Neural crest cell (in vitro differentiated cells): ENCODE measurements at places on chromosomes 12 and 14.
A peak's percentile ranks its signal among the peaks of the same experiment; 100 is the strongest.

DNA sequence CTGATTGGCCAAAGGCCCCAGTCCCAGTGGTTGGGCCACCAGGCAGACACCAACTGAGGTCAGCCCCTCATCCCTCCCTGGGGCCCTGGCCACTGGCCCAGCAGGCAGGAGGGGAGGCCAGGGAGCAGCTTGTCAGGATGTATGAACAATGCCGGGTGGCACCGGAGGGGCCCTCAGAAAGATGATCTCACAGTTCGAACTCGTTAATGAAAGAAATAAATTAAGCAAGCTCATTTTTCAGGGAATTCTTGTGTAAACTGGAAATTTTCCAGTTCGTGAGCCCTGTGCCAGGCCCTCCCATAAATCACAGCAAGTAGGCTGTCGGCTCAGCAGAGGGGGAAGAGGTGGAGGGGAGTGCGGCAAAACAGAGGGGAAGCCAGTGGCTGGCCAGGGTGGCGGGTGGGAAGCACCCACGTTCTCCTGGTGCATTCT, 177.0 kb upstream of the VASH1 start:
- no peak for DNase-seq

GRCh38 chr12:25825446-25825845, 133.0 kb upstream of the RASSF8 start:
- no peak for DNase-seq

- DNase-seq = peak; percentile 73
These were observed 895 bp upstream of the CCDC88C start for GRCh38 chr14:91418387-91419043.

DNA sequence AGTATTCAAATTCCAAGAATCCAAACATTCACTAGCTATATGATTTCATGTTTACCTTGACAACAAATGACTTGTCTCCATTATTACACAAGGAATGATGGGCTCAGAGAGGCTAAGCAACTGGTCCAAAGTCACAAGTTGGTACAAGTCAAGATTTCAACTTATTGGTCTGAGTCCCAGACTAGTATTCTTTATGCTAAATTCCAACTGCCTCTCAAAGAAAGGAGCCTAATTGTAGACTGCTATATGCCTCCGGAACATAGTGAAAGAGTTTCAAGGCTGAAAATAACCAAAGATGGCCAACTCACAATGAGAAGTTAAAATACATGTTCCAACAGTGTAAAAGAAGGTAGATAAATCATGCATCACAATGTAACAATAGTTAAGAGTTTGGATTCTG, 7.5 kb downstream of the BTG1 start:
- DNase-seq = no peak

DNA sequence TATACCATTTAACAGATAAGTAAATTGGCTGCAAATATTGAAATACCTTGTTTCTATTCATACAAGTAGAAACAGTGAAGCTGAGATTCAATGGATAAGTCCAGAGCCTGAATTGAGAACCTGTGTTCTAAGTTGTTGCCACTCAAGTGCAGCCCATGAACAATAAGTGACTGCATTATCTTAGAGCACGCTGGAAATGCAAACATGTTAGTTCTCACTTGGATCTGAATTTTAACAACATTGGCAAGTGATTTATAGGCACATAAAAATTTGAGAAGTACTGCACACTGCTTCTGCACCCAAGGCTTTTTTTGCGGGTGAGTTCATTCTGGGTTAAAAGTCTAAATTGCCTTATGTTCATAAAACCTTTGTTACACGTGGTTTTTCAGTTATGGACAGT, 484.3 kb downstream of the NAV3 start:
- no peak for DNase-seq

- DNase-seq = no peak
These were observed 17.1 kb upstream of the BICD1 start for GRCh38 chr12:32089586-32089985.

GRCh38 chr14:65286443-65286842, 126.1 kb upstream of the FUT8 start:
- no peak for DNase-seq

DNA sequence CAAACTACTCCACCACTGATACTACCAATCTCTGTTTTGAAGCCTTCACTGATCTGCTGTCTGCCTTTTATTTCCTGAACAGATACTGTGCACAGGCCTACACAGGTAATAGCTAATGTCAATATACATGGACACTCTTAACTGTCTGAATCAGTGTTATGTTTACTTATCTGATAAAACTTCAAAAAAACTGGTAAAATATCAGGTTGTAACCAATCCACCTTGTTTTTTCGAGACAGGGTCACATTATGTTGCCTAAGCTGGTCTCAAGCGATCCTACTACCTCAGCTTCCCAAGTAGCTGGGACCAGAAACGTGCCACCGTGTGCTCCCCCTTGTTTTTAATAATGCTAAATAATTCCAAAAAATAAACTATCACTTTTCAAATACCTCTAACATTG, 43.5 kb downstream of the HECTD1 start:
- DNase-seq = no peak

DNA sequence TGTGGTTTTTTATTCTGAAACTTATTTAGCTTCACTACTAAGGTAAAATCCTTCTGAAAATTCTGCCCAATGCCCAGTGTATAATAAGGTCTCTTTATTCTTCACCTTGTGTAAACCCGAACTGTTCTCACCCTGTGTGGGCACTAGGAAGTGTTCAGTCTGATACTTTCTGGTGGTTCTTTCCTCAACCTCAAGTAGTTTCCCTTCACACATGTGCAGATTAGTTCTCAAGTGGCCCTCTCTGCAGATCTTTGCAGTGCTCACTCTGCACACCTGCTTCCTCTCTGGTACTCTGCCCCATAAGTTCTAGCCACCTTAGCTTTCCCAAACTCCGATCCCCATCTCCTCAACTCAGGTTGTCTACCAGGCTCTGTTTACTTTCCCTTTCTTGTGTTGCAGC, 61.6 kb downstream of the RAD51B start:
- no peak for DNase-seq

DNA sequence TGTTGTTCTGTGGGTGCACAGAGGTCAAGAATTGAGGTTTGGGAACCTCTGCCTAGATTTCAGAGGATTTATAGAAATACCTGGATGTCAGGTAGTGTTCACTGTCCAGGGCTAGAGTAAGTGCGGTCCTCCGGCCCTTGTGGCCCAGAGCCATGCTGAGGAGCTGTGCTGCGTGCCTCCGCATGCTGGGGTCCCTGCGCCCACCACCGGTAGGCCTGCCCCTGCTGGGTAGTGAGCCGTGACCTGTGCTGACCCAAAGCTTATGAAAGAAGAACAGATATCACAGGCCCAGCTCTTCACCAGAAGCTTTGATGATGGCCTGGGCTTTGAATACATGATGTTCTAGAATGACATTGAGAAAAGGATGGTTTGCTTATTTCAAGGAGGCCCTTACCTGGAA, 37.8 kb upstream of the CMAS start:
- no peak for DNase-seq

- DNase-seq = no peak
These were observed 16.2 kb upstream of the SDR39U1 start for GRCh38 chr14:24458736-24459135.

GRCh38 chr12:121711361-121712189, 977 bp upstream of the TMEM120B start:
- DNase-seq = no peak

DNA sequence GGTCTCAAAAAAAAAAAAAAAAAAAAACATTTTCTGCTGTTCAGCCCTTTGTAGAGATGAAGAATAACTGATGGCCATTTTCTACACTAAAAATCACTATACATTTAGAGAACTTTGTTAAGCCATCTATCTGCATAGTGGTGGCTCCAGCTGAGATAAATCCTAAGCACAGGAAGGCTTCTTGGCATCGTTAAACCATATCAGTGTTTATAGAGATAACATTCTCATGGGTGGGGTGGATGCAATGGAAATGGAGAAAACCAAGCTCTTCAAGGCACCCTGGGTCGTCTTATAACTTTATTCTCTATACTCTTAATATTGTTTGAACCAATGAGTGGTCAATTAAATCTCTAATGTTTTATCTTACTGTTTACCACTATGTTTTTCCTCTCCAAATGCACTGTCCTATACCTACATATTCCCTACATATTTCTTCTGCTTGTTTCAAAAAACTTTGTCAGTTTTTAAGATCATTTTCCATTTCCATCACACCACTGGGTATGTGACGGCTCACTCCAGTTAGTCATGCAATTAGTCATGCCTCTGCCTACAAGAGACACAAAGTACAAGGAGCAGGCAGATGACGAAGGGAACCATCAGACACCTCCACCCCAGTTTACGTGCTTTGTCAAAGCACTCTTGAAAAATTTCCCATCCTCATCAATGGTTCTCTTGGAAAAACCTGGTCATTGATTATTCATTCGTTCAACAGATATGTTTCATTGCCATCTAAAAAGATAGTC, 119.3 kb upstream of the OVCH1 start:
- DNase-seq = no peak

DNA sequence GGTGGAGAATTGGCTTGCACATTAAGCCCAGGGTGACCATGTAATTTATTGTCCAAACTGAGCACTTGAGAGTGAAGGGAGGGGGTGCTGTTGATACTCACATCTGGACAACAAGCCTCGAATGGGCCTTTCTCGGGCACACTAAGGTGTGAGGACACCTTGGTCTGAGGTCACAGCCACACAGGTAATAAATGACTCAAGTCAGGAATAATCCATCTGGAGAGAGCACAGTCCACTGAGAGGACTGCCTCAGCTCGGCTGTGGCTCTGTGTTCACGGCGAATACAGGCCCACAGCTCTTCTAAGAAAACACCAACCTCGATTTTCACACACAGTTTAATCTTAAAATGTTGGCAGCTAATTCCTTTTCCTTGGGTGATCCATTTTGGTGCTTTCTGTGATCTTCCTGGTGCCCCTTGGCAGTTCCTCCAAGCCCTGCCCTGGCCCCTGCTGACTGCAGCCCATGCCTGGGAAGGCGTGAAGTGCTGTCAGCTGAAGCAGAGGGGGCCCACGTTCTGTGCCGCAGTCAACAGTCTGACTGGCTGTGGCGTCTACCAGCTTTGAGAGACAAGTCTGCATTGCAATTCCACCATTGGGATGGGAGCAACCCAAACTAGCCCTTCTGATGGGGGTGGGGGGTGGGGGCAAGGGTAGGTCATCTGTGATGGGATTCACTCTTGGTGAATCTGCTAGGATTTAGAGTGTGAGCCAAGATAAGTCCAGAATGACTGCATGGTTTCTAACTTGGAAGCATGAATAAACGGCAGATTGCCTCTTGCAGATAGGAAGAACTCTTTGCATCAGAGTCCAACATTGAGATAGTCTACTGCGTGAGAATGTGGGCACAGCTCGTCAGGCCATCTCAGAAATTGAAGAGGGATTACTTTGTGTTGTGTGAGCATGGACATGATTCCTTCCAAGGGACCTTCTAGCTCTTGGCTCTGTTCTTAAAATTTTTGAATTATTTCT, 42.8 kb downstream of the ZNF664 start:
- no peak for DNase-seq

DNA sequence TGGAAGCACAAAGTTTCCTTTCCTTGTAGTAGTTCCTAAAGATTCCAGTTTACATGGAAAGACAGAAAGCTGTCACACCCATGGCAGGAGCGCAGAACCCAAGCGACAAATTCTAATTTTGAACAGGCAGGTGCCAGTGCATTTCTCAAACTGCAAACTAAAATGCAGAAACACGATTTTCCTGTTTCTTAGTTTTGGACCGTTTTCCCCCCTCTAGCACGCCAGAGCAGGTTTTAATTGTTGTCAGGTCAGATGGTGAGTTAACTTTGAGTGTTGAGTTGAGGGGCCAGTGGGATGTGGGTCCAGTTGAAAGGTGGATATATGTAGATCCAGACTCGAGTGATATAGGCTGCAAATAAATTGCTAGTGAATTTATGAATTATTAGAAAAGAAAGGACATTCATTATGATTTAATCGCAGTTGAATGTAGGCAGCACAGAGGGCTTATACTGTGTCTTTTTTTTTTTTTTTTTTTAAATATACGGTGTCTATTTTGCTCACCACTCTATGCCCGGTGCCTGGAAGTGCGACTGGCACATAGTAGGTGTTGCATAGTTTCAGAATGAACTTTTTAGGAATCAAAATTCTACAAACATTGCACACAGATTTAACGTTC, 909 bp upstream of the ETFBKMT start:
- DNase-seq = no peak

DNA sequence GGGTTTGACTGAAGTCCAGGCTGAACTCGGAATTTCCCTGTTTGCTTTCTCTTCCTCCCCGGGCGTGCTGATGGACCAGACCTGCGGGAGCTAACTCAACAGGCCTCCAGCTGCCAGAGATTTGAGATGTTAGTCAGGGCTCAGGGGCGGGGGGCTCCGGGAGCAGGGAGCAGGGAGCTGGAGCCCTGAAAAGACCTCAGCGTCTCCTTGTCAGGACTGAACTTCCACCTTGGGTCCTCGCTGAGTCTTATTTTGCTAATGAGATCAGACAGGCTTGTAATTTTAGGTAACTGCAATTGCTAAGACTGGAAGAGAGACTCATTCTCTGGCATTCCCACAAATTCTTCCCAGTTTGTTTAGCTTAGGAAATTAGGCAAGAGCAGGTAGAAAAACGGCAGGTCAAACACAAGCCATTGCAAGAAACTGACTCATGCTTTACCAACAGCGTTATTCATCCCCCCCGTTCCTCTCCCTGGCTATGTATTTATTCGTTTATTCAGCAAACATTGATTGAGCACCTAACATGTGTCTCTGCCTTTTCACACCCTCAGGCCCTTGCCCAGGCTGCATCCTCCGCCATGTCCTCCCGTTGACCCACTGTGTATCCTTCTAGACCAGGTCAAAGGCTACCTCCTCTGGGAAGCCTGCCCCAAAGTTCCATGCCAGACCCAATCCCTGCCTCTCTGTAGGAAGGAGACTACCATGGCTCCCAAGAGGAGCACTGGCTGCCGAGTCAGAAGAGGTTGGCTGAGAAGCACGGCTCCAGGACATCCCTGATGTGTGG, 80.4 kb upstream of the DIO3 start:
- no peak for DNase-seq

GRCh38 chr12:17139931-17140330, 534.0 kb upstream of the LMO3 start:
- no peak for DNase-seq

- DNase-seq = no peak
These were observed 44.6 kb downstream of the NINJ2 start for GRCh38 chr12:618605-619004.

GRCh38 chr12:122135437-122136031, 38.5 kb downstream of the IL31 start:
- DNase-seq = no peak

DNA sequence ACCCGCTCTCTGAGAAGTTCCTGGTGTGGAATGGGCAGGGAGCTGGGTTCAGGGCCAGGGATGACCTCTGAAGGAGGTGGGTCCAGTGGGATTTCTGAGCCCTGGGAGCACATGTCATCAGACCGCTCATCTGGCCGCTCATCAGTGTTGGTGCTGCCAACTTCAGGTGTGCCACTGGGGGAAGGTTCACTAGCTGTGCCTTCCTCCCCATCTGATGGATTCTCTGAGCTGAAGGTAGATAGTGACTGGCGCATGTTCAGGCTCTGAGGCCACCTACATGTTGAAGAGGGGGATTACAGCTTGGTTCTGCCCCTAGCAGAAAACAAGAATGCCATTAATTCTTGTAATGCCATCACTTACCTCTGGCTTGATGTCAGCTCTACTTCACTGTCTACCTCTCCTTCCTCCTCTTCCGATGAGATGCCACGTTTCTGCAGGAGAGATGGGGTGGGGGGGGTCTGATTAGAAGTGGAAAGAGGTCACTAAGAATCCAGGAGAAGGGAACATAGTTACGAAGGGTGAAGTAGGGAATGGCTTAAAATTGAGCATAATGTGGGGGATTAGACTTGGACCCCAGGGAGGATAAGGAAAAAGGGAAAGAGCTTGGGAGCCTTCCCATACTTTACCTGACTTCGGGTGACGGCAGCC, 17.2 kb downstream of the MAP3K12 start:
- DNase-seq = no peak
